Fibroblast of skin of left quadriceps (primary cell): ENCODE measurements at places on chromosomes 1 and 21.
A peak's percentile ranks its signal among the peaks of the same experiment; 100 is the strongest.

DNA sequence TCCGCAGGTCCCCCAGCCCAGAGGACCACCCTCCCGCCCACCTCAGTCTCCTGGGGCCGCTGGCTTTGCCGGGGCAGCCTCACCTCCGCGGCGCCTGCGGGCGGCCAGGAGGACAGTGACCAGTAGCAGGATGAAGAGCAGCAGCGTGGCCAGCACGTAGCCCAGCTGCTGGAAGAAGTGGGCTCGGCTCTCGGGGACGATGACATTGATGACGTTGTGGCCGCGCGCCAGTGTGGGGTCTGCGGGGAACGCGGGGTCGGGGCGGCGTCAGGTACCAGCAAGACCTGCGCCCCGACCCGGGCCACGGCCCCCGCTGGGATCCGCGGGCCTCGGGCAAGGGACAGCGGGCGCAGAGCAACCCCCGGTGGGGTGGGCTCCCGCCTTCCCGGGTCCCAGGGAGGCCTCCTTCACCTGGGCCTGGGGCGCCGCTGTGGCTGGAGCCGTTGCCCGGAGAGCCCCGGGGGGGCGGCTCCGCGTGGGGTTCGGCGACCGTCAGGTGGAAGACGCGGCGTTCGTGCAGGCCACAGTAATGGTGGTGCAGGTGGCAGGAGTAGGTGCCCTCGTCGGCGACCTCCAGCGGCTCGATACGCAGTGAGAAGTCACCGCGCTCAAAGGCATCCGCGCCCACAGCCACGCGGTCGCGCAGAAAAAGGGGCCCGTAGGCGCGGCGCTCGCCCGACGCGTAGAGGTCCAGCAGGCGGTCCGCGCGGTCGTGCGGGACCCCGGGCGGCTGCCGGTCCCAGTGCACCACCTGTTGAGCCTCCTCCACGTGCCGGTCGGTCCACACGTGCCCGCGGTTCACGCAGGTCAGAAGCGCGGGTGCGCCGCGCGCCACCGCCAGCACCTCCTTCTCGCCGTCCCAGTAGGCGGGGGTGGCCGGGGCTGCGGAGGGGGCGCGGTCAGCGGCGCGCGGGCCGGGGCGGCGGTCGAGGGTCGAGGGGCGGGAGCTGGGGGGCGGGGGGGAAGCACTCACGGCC lies 3.8 kb downstream of the MXRA8 start:
- DNase-seq, result no peak

- DNase-seq, result no peak
These were observed 16.8 kb downstream of the RPS6KA1 start for GRCh38 chr1:26546375-26546774.

- peak; percentile 20 for DNase-seq
These were observed 22.8 kb downstream of the LHX4 start for GRCh38 chr1:180252638-180253536.

DNA sequence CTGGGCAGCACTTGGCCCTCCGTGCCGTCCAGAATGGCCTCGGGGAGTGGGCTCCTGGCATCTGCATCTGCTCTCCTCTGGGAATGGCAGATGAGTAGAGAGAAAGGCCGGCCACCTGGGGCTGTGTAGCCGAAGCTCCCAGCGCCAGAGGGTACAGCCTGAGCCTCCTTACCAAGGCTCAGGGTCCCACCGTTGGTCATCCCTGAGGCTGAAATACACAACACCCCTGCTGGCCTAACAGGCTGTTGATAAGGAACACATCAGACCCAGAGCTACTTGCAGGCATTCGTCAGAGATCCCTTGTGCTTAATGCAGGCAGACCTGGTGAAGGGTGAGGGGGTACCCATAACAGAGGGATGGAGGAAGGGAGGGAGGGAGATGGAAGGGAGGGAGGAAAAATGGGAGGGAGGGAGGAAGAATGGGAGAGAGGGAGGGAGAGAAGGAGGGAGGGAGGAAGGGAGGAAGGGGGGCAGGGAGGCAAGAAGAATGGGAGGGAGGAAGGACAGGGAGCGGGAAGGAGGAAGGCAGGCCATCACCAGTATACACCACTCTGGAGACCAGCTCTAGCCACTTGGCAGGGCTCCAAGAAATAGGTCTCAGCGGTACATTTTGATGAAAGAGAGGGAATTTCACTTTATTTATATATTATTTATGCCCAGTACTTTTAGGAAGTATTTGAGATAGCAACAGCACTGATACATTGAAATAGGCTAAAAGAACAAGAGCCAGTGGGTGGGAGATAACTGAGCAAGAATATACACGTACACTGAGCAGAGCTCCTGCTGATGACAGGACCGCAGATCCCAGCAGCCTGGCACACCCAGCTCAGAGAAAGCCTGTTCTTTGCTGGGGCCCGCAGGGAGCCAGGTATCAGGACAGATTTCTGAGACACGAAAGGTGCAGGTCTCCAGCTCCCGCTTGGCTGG lies 315.0 kb upstream of the VAMP3 start:
- no peak for DNase-seq

DNA sequence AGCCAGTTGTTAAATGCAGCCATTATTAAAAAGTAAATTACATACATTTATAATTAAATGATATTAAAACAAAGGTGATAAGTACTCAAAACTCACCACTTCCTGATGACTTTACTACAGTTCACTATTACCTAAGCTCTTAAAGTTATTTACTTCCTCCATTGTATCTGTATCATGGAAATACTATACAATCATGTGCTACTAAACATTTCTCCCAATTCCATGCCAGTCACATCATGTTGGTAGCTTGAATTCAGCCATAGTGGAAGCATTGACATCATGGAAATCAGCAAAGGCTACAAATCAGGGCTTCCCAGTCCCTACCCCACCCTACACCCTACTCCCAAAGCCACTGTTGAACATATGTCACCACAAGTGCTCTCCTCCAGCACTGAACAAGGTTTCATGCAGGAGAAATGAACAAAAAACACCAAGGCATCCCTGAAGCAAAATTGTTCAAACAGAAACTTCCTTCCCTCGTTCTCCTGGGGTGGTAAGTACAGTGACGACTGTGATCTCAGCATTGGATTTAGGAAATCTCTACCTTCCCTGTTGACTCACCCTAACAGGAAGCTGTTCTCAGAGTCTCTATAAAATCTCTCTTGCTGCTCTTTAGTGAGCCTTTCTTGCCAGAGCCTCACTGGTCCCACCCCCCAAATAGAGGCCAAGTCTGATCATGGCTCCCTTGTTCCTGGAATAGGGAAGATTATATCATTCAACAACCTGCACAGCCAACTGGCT lies 12.7 kb downstream of the VSIG8 start:
- DNase-seq, result no peak
